Sigmoid colon (tissue), 7 donors: ENCODE measurements at places on chromosomes 12 and 14. TPM values are rescaled to one million over a fixed set of nuclear protein-coding genes. Genes with fewer than 3 reads are reported as not detected.

Gene CLEC4D
- polyA plus RNA-seq = 0.12 TPM

Gene OTUB2
- polyA plus RNA-seq = 2.0 TPM

Gene GPD1
- polyA plus RNA-seq = 3.6 TPM

Gene CCDC175
- not detected for polyA plus RNA-seq

DNA sequence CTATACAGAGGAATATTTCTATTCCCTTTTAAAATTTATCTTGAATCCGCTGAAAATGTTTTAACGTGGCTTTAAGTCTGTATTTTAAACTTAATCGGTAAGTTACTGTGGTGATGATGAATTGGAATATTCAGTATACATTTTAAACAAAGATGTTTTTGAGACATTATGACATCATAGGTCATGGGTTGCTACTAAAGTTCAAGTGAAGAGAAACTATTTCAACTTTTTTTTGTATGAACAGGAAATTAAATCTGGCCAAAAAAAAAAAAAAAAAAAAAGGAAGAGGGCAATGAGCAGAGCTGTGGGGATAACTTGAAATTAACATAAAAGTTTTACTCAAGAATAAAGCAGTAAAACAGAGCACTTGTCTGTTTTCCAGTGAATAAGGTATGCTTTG is 109.0 kb downstream of the PLEKHA5 start:
- no peaks in the 10 kb centered on the region for H3K4me1 ChIP-seq
- no peak overlapping the region for H3K27ac ChIP-seq
- H3K27me3 ChIP-seq = no peaks in the 10 kb centered on the region
- H3K36me3 ChIP-seq = no peaks in the 10 kb centered on the region
- DNase-seq = no peak
- no peak overlapping the region for H3K4me3 ChIP-seq

GRCh38 chr14:99512110-99512449 is 30.9 kb downstream of the CCNK start:
- no peaks in the 10 kb centered on the region for H3K4me1 ChIP-seq
- DNase-seq = no peak
- no peak overlapping the region for H3K4me3 ChIP-seq
- peaks cover 25% of the 10 kb centered on the region for H3K36me3 ChIP-seq
- H3K27me3 ChIP-seq = no peaks in the 10 kb centered on the region

GRCh38 chr14:50607181-50607580 is 47.2 kb downstream of the ATL1 start:
- no peaks in the 10 kb centered on the region for H3K4me1 ChIP-seq
- no peak overlapping the region for H3K27ac ChIP-seq
- no peaks in the 10 kb centered on the region for H3K27me3 ChIP-seq
- DNase-seq = no peak
- H3K4me3 ChIP-seq = no peak overlapping the region
- H3K36me3 ChIP-seq = no peaks in the 10 kb centered on the region

DNA sequence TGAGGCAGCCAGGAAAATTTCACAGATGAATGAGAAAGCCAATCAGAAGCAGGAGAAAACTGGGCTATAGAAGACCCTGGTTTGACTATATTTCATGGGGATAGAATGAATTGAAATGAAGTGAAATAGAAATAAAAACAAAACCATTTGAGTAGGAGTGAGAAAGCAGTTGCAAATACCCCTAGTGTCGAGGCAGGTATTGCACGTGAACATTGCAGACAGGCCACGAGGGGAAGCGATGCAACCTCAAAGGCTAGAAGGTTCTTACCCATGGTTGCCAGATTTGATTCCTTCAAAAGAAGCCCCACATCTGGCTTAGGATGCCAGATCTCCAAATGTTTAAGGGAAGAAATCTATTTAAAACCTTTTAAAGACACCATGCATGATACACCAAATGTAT is 648.9 kb downstream of the VRK1 start:
- DNase-seq = no peak
- no peaks in the 10 kb centered on the region for H3K4me1 ChIP-seq
- H3K27ac ChIP-seq = no peak overlapping the region
- no peaks in the 10 kb centered on the region for H3K36me3 ChIP-seq

DNA sequence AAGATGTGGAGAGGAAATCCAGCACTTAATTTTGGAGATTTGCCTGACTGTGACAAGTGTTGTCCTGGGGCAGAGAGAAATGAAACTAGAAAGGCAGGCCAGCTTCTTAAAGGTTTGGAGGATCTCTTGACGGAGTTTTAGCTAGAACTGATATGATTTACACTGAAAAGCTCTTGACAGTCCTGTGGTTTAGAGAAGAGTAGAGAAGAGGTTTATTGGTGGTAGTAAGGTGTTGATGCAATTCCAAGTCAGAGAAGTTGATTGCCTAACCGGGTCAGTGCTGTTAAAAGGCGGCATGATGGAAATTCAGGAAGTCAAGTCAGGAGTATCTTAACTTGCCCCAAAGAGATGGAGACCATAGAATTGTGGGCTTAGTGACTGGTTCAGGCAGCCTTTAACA is 89.0 kb upstream of the TRAF3 start:
- no peaks in the 10 kb centered on the region for H3K27me3 ChIP-seq
- H3K36me3 ChIP-seq = no peaks in the 10 kb centered on the region
- no peak overlapping the region for H3K4me3 ChIP-seq
- DNase-seq = no peak

DNA sequence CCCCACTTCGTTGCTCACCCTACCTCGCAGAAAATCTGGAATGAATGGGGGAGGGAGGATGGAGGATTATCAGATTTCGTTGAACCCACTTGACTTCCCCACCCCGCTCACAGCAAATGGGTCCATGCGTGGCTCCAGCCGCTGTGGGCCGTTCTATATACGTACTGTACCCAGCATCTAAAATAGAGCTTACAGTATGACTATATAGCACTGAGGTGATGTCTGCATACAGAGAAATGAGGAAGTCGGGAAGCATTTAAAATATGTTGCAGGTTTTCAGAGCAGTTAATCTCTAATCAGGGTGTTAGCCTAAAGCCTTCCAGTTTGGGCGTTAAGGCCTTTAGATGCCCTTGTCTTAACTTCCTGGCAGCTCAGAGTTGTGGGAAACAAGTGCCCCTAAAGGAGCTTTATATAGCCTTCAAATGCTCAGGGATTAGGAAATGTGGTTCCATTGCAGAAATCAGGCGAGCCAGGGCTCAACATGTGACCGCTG is 1.4 kb downstream of the BICDL1 start:
- H3K4me3 ChIP-seq = peak overlapping the region; percentile 40
- H3K4me1 ChIP-seq = no peaks in the 10 kb centered on the region
- H3K36me3 ChIP-seq = no peaks in the 10 kb centered on the region
- peaks cover 6% of the 10 kb centered on the region for H3K27me3 ChIP-seq
- no peak for DNase-seq

- peak within 1 kb of the TSS; percentile 38 for H3K4me3 ChIP-seq
- H3K4me1 ChIP-seq = peaks cover 20% of the 10 kb centered on the region
- H3K27me3 ChIP-seq = no peaks in the 10 kb centered on the region
- peaks cover 2% of the 10 kb centered on the region for H3K36me3 ChIP-seq
- peak within 1 kb of the TSS; percentile 85 for H3K27ac ChIP-seq
Observed at GRCh38 chr12:7060353-7060954, at the start of gene C1S. Gene C1S (plus strand): TSS chr12:7060718. CDS start chr12:7061913, 1,195 bp downstream.

- H3K36me3 ChIP-seq = no peaks in the 10 kb centered on the region
- no peaks in the 10 kb centered on the region for H3K27me3 ChIP-seq
- no peak for DNase-seq
Observed at GRCh38 chr12:64457032-64457431, 5.1 kb downstream of the TBK1 start.

DNA sequence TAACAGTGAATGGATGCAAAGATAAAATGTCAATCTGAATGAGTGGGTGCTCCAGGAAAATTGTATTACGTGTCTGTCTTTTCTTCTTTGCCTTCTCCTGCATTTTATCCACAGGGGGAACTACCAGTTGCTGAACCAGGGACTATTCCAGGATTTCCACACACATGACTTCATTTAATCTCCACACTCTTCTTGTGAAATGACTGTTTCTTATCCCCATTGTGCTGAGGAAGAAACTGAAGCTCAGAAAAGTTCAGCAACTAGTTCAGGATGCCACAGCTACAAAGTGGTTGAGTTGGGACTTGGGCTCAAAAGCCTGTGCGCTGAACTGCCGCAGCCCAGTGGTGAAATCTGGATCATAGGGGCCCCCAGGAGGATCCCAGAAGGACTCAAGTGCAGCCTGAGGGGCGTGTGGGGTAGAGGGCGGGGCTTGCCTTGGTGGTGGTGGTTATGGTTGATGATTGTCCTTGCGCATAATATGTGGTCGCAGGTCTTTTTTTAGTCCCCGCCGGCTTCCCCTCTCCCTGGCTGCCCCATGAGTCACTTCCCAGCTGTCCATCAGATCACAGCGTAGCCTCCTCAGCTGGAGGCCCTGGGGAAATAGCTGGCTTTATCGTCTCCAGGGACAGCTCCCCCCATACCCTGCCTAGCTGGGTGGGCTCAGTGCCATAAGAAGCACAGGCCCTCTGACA is 235.2 kb upstream of the CRY1 start:
- no peak overlapping the region for H3K4me3 ChIP-seq
- no peak overlapping the region for H3K27ac ChIP-seq
- H3K4me1 ChIP-seq = no peaks in the 10 kb centered on the region
- peaks cover 20% of the 10 kb centered on the region for H3K27me3 ChIP-seq
